ENCODE measurements at places on chromosomes 2 and 18.

- H3K36me3 ChIP-seq = peaks cover 6% of the 10 kb centered on the region
- H3K27ac ChIP-seq = peak overlapping the region; percentile 100
- H3K4me1 ChIP-seq = peaks cover 61% of the 10 kb centered on the region
- H3K4me3 ChIP-seq = peak overlapping the region; percentile 82
These were observed 31.1 kb upstream of the GMCL1 start for GRCh38 chr2:69798290-69798908.

GRCh38 chr2:172106108-172106961 is 3.6 kb upstream of the DLX2 start:
- H3K27ac ChIP-seq = no peak overlapping the region
- H3K27me3 ChIP-seq = peaks cover 75% of the 10 kb centered on the region
- peaks cover 30% of the 10 kb centered on the region for H3K4me1 ChIP-seq
- DNase-seq = peak; percentile 68
- peak overlapping the region; percentile 67 for H3K4me3 ChIP-seq
- no peaks in the 10 kb centered on the region for H3K36me3 ChIP-seq

- H3K4me1 ChIP-seq = peaks cover 5% of the 10 kb centered on the region
- no peak overlapping the region for H3K4me3 ChIP-seq
- H3K27me3 ChIP-seq = no peaks in the 10 kb centered on the region
- DNase-seq = no peak
- H3K27ac ChIP-seq = no peak overlapping the region
These were observed 1025.3 kb upstream of the CNTNAP5 start for GRCh38 chr2:122999821-123000220.

DNA sequence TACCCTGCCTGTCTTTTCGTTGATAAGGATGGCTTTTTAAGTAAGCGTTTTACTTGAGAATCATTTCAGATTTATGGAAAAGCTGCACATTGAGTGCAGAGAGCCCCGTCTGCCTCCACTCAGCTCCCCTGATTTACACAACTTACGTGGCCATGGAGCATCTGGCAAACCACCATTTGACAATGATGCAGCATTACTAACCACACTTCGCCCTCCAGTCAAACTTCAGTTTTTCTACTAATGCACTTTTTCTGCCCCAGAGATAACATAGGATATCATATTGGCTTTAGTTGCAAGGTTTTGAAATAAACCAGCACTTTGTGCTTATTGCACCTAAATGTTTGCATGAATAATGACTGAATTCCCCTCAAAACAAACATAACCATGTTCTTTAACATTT is 165.1 kb upstream of the TPO start:
- H3K4me3 ChIP-seq = no peak overlapping the region
- peaks cover 40% of the 10 kb centered on the region for H3K27me3 ChIP-seq
- H3K4me1 ChIP-seq = no peaks in the 10 kb centered on the region
- H3K36me3 ChIP-seq = no peaks in the 10 kb centered on the region
- H3K27ac ChIP-seq = no peak overlapping the region

- no peaks in the 10 kb centered on the region for H3K36me3 ChIP-seq
- DNase-seq = no peak
- no peak overlapping the region for H3K27ac ChIP-seq
- H3K4me3 ChIP-seq = no peak overlapping the region
These were observed 69.3 kb downstream of the TIMM21 start for GRCh38 chr18:74217476-74218143.

DNA sequence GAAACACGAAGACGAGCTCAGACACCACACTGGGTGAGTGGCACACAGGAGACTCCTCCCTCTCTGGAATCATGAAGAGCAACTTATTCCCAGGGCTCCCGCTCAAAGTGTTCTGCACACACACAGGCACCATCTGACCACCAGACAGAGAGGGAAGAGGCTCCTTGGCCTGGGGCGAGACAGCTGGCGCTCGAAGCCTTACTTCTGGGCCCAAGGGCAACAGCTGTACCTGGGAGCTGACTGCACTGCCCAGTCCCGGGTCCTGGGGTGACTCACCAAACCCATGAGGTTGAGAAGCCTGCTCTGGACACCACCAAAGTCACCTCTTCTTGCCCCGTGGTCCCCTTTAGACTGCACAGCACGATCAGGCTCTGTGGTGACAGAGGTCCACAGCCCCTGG is 42.4 kb downstream of the ADCY3 start:
- H3K36me3 ChIP-seq = no peaks in the 10 kb centered on the region
- no peak overlapping the region for H3K4me3 ChIP-seq
- no peak for DNase-seq
- H3K4me1 ChIP-seq = no peaks in the 10 kb centered on the region

- H3K27ac ChIP-seq = no peak overlapping the region
- no peak for DNase-seq
- H3K27me3 ChIP-seq = no peaks in the 10 kb centered on the region
- H3K4me3 ChIP-seq = no peak overlapping the region
These were observed 325.3 kb upstream of the SMIM21 start for GRCh38 chr18:75752740-75753263.

- no peak overlapping the region for H3K27ac ChIP-seq
- H3K4me3 ChIP-seq = peak overlapping the region; percentile 53
- no peak for DNase-seq
- H3K27me3 ChIP-seq = peaks cover 98% of the 10 kb centered on the region
- no peaks in the 10 kb centered on the region for H3K36me3 ChIP-seq
These were observed 10.8 kb downstream of the SIX3 start for GRCh38 chr2:44952143-44952805.

- no peak overlapping the region for H3K4me3 ChIP-seq
- no peaks in the 10 kb centered on the region for H3K36me3 ChIP-seq
- H3K4me1 ChIP-seq = peaks cover 15% of the 10 kb centered on the region
- H3K27me3 ChIP-seq = no peaks in the 10 kb centered on the region
These were observed 801.4 kb upstream of the ZEB2 start for GRCh38 chr2:145321344-145321743.

DNA sequence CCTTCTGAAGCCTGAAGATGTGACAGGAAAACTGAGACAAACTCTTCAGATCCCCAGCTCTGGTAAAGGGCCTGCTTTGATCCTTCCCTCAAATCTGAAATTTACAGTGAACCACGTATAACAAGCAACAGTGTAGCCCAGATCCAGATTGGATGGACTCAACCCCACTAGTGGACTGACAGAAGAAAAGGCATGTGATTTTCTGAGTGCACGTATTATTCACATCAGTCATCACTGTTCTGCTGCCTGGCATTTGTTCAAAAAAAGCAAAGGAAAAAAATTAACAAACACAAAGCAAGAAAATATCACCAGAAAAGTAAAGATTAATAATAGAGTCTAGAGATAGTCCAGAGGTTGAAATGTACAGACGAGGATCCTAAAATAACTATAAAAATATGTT is 87.6 kb downstream of the CYRIA start:
- H3K27me3 ChIP-seq = no peaks in the 10 kb centered on the region
- H3K27ac ChIP-seq = no peak overlapping the region
- DNase-seq = no peak
- H3K4me1 ChIP-seq = peaks cover 9% of the 10 kb centered on the region

- DNase-seq = no peak
- peak overlapping the region; percentile 41 for H3K4me3 ChIP-seq
- H3K4me1 ChIP-seq = no peaks in the 10 kb centered on the region
- H3K27me3 ChIP-seq = peaks cover 50% of the 10 kb centered on the region
These were observed 73.8 kb downstream of the RPIA start for GRCh38 chr2:88765154-88765888.

DNA sequence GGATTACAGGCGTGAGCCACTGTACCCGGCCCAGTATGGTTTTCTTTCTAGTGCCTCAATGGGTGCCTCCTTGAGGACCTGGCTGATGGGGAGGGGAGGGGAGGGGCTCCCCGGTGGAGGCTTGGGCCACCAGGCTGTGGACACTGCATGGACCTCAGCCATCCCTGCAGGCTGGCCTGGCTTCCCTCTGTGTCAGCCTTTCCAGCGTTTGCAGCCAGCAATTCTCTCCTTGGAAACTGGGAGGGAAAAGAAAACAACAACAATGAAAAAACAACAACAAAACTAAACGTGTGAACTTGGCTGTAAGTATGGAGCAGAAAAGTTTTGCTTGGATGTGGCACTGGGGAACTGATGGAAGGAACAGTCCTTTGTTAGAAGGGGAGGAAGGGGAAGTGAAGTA is 159.3 kb downstream of the GLI2 start:
- H3K36me3 ChIP-seq = no peaks in the 10 kb centered on the region
- DNase-seq = no peak
- no peak overlapping the region for H3K4me3 ChIP-seq
- H3K27me3 ChIP-seq = no peaks in the 10 kb centered on the region
- H3K27ac ChIP-seq = peak overlapping the region; percentile 91
- peaks cover 53% of the 10 kb centered on the region for H3K4me1 ChIP-seq

DNA sequence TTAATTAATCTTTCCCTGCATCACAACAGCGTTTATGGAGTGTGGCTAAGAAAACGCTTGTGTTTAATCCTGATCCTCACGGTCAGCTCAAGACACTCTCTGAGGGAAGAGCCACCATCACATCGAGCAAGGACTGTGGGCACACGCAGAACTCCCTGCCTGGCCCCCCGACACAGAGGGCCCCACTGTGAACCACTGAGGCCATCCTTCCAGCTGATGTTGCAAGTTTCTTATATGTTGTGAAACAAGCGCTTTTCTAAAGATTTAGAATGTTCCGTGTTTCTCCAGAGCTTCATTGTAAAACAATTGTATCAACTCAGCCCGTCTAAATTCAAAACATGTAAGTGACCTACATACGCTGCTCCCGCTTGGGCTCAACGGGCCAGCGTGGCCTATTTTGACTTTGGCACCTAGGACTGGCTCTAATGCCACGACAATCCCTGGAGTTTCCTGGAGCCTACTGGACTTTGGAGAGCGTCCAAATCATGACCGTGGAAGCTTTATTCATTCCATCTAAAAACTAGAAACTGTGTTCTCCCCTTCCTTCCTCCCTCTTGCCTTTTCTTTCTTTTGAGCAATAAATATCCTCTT is 34.9 kb downstream of the SERPINE2 start:
- no peak overlapping the region for H3K27ac ChIP-seq
- no peaks in the 10 kb centered on the region for H3K27me3 ChIP-seq
- no peak for DNase-seq
- peaks cover 6% of the 10 kb centered on the region for H3K4me1 ChIP-seq

- H3K4me1 ChIP-seq = peaks cover 38% of the 10 kb centered on the region
- no peak overlapping the region for H3K4me3 ChIP-seq
- no peaks in the 10 kb centered on the region for H3K36me3 ChIP-seq
- H3K27me3 ChIP-seq = no peaks in the 10 kb centered on the region
- DNase-seq = no peak
These were observed 5.4 kb upstream of the CRYGC start for GRCh38 chr2:208134928-208135586.

DNA sequence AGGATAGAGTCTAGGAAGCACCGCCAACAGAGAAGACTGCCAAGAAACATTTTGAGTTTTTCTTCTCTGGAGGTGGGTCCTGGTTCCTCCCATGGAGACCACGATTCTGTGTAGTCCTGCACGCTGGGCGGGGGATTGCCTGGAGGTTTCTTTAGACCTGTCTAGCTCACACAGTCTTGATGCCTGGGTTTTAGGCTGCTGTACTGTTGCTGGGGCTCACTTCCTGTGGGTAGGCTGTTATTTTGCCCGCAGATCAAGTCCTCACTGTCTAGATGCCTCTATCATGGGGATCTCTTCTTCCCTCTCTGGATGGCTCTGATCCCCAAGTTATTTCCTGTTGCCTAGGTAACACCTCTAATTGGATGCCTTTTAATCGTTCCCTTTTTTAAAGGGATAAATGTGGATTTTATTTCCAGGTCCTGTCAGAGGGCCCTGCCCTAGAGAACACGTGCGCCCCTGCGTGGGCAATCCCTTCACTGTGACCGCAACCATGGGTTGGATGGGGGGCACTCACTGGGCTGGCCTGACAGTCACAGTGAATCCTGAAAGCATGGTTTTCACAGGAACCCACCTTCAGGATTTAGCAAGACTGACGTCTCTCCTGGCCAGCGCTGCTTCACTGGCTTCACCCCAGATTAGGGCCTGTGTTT is 115.7 kb downstream of the MSH2 start:
- no peak overlapping the region for H3K27ac ChIP-seq
- no peaks in the 10 kb centered on the region for H3K36me3 ChIP-seq
- no peak for DNase-seq
- H3K4me1 ChIP-seq = no peaks in the 10 kb centered on the region
- peaks cover 2% of the 10 kb centered on the region for H3K27me3 ChIP-seq
- H3K4me3 ChIP-seq = no peak overlapping the region

DNA sequence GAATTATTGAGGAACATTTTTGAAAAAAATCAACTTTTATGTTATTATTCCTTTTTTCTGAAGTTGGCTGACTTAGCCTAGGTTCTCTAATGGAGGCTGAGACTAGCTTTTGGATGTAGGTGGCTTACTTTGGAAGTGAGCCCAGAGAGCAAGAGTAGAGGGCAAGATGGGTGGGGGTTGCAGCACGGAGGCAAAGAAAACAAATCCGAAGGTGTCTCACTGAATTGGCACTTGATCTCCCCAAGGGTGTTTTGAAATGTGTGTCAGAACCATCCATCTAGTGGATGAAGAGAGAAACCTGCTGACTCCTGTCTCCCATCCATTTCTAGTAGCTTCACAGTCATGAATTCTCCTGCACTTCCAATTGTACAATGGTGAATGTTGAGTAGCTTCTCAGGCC is 390.7 kb downstream of the TMEM182 start:
- H3K4me3 ChIP-seq = no peak overlapping the region
- no peaks in the 10 kb centered on the region for H3K36me3 ChIP-seq
- H3K4me1 ChIP-seq = no peaks in the 10 kb centered on the region
- H3K27me3 ChIP-seq = peaks cover 41% of the 10 kb centered on the region

- no peak overlapping the region for H3K27ac ChIP-seq
- peaks cover 12% of the 10 kb centered on the region for H3K27me3 ChIP-seq
- H3K36me3 ChIP-seq = no peaks in the 10 kb centered on the region
- H3K4me1 ChIP-seq = no peaks in the 10 kb centered on the region
These were observed 168.9 kb upstream of the RMP24 start for GRCh38 chr18:35803551-35803950.

DNA sequence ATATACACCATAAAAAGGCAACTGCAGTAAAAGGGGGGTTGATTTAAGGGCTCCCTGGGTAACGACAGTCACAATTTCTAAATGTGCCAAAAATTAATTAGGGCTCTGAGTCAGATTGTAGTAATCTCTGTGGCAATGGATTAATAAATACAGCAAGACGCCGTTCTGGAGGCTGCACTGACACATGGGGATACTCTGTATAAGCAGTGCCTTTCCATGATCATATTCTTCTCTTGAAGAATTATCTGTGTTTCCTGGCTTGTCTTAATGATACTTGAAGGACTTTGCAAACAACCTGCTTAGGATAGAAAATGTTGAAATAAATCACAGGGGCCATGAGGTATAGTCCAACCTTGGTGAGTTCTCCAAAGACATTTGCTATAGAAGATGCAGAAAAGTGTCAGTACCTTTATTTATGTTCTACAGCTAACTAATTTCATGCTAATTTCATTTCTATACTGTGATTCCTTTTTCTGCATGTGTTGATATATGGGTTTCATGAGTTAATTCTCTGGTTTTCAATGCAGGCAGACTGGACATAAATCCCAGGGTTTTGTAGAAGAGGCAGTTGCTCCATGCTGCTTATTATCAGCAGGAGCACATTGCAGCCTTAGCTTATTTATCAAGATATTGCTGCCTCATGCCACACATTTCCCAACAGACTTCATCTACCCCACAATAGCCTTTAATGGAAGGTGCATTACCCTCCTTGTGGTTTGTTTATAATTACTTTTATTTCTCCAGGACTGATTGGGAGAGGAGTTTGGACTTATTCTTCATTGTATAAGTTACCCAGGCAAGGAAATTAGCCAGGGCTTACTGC is 54.8 kb downstream of the HNMT start:
- H3K4me1 ChIP-seq = peaks cover 24% of the 10 kb centered on the region
- no peak overlapping the region for H3K27ac ChIP-seq
- H3K4me3 ChIP-seq = no peak overlapping the region
- H3K27me3 ChIP-seq = peaks cover 3% of the 10 kb centered on the region
- DNase-seq = no peak
